Cardiac fibroblast (primary cell): ENCODE measurements at places on chromosomes 12 and 14.

GRCh38 chr14:74085047-74085637 is 386 bp downstream of the LIN52 start:
- peak; percentile 44 for DNase-seq

DNA sequence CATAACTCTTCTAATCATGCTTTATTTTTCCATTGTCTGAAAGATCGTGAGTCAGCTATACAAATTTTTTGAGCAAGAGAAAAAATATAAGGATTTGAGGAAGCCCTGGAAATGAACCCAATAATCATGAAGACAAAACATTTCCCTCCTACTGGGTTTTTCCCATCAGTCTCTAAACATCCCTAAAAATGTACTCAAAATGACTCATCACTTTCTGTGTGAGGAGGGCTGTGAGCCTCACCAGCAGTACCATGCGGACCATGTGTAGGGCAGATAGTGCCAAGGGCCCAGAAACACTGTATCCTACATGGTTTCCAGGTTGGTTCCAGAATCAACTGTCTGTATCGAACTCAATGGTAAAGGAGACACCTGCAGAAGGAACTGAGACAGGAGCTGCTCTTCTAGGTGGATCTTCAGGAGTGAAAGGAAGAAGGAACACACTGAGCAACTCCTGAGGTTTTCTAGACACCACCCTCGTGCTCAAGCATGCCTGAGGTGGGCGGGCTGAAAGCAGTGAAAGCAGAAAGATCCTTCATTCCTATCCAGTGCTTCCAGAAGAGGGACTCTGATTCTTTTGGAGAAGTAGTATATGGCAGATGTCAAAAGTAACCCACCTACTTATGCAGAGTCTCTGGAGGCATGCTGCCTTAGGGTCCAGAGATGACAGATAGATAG is 48.6 kb upstream of the RHOJ start:
- DNase-seq: peak; percentile 71

- no peak for DNase-seq
Observed at GRCh38 chr12:114692186-114693058, 8.4 kb upstream of the TBX3 start.

DNA sequence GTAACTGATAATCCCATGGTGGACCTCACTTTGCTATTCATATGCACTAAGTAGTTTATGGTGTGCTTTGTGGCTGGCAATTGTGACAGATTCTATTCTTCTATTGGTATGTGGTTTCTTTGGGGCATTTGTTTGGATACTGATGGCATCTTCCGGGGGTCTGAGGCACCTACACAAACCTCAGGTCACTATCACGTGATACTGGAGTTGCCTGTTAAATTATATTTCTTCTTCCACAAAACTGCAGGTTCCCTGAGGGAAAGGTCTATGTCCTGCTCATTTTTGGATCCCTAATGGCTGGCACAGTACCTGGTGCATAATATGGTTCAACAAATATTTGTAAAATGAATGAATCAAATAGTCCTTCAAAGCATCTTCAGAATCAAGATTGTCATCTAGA is 49.5 kb upstream of the HELB start:
- no peak for DNase-seq

- DNase-seq: no peak
Observed at GRCh38 chr14:71967704-71968103, 35.5 kb downstream of the RGS6 start.

GRCh38 chr12:121668750-121669520 is 519 bp downstream of the MORN3 start:
- peak; percentile 55 for DNase-seq

DNA sequence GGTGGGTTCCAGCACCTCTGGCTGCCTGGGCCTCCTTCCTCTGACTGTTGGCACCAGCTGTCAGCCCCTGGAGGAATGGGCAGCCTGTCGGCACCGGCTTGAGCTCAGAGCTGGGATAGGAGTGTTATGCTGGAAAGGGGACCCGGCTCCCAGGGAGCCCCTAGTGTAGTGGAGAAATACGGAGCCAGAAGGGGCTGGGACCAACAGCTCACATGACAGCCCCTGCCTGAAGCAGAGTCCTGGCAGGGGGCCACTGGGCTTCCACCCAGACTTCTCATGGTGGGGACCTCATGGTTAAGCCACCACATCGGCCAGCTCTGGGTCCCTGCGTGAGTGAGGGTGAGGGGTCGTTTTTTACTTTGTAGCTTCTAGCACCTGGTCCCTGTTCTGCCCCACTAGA is 174.5 kb downstream of the TSPAN9 start:
- no peak for DNase-seq

GRCh38 chr14:59085207-59085739 is 103.2 kb upstream of the DAAM1 start:
- no peak for DNase-seq

- DNase-seq: no peak
Observed at GRCh38 chr14:76126076-76126475, 25.6 kb upstream of the GPATCH2L start.
